ENCODE measurements at places on chromosomes 3 and 15.

- DNase-seq, result no peak
These were observed 36.2 kb downstream of the GLB1 start for GRCh38 chr3:33060609-33061337.

DNA sequence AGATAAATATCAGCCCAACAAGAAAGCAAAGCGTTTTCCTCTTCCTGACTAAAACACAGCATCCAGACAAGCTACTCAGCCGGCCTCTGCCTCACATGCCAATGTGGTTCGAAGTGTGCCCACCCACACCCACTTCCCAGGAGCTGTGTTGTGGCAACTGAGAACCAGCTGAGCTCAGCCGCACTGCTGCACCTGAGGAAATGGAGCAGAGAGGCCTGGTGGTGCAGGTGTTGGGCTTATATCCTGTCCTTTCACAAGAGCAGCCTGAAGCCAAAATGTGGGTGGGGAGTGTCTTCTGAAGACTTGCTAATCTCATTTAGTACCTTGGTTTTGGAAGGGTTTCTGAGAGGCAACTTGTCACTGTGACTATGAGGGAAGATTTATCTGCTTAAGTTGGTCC, 23.0 kb upstream of the RETNLB start:
- DNase-seq, result peak; percentile 67

GRCh38 chr15:69974321-69974720, 123.4 kb downstream of the TLE3 start:
- no peak for DNase-seq

GRCh38 chr15:65077981-65078352, 1.4 kb downstream of the KBTBD13 start:
- DNase-seq, result peak; percentile 63

DNA sequence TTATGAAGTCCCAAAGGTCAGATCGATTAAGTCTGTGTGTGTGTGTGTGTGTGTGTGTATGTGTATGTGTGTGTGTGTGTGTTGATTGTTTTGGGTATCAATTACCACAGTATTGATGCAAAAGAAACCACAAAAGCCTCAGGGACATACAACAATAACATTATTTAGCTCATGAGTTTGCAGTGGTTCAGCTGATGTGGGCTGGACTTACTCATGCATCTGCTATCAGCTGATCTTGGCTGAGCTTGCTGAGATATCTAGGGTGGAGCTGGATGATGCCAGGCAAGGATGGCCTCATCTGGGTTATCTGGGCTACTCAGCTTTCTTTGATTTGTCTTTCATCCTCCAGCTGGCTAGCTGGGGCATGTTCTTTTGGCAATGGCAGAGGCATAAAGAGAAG, 82.4 kb upstream of the PRR23C start:
- DNase-seq, result no peak

DNA sequence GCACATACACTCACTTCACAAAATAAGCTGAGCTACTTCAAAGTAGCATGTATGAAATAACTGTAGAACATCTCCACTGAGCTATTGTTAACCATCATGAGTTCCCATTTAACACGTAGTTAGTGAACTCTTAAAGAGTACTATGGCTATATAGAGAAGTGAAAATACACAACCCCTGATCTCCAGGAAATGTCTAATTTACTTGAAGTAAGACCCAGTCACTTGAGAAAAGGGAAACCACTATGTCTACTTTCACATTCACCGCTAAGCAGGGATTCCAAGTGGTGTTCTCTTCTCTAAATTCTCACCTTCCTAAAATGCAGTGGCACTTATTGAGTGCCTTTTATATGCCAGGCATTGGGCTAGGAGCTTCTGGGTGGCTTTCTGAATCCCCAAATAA, 35.0 kb upstream of the COLQ start:
- no peak for DNase-seq

DNA sequence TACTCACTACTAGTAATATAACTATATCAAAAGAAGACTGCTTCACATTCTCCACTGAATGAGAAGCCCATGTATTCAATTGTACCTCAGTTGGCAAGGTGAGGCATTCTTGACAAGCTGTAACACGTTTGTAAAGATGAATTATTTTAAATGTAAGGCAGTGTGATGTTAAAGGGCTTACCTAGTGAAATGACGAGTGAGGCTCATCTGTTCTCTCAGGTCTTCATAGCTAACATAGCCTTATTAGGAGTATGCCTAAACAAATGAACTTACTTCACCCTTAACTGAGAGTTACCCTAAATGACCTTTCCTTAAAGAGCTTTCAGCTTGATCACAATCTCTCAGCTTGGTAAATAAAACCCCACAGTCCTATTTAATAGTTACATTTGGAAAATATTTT, 127.3 kb downstream of the FEZF2 start:
- no peak for DNase-seq

DNA sequence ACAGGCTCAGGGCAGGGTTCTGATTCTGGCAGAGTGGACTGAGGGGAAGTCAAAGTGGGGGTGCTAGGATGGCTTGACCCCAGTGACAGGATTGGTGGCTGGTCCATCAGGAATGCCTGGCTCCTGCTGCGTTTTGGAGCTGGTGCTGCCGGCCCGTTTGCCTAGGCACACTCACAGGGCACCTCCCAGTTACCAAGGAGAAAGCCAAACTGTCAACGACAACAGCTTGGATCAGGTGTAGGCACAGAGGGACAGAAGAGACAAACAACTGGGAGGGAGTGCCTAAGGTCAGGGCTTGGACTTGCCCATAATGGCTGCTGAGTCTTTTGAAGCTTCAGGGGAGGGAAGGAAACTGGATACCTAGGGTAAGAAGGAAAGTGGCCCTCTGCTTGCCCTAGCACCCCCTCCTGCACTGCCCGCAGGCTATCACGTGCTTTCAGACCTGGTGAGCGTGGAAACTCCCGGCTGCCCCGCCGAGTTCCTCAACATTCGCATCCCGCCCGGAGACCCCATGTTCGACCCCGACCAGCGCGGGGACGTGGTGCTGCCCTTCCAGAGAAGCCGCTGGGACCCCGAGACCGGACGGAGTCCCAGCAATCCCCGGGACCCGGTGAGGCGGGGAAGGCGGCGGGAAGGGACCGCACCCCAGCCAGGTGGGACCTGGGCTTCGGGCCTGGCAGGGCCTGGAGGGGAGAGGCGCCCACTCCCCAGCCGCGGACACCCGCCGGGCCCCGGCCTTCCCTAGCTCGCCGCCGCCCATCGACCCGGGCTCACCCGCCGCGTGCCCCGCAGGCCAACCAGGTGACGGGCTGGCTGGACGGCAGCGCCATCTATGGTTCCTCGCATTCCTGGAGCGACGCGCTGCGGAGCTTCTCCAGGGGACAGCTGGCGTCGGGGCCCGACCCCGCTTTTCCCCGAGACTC, 5.1 kb downstream of the DUOX1 start:
- DNase-seq, result peak; percentile 50

DNA sequence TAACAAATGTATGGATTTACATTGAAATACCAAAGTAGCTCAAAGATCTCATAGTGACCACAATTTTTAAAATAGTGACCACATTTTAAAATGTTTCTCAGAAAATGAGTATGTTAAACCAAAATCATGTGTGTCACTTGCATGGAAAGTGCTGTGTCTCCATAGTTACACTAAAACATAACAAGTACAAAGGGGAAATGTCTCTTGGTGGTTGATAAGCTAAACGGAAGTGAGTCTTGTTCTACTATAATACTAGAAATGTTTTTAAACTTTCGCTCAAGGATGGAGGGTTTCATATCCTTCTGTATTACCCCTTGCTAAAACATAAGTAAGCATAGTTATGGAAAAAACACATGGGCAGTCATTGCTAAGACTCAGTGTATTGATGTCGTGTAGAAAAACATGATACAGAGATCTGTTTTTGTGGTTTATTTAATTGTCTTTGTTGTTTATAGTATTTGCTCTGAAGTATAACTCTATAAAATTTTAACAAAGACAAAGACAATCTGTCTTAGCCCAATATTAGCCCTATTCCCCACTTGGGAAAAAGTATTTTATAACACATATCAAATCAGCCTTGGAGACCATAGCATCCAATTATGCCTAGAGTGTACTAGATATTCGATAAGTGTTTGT, 27.0 kb upstream of the DENND4A start:
- DNase-seq, result no peak

- no peak for DNase-seq
These were observed 50.6 kb upstream of the MLF1 start for GRCh38 chr3:158520433-158520832.

- DNase-seq, result no peak
These were observed 65.2 kb downstream of the FNDC3B start for GRCh38 chr3:172104471-172105072.

DNA sequence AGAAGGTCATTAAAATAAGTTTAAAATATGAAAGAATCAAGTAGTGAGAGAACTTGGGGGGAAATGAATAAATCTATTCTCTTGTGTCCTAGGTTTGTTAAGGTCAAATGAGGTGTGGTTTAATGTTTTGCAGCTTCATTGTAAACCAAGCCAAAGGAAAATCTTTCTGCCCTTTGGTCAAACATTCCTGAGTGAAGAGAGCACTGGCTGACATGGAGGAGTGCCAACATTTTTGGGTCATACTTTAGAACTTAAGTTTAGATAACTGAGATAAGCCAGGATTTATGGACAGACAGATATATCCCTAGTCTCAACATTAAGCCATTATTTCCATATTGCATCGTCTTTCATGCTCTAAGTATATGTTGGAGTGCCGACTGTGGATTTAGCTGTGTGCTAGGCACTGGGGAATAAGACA, 66.4 kb downstream of the PTPRG start:
- no peak for DNase-seq

DNA sequence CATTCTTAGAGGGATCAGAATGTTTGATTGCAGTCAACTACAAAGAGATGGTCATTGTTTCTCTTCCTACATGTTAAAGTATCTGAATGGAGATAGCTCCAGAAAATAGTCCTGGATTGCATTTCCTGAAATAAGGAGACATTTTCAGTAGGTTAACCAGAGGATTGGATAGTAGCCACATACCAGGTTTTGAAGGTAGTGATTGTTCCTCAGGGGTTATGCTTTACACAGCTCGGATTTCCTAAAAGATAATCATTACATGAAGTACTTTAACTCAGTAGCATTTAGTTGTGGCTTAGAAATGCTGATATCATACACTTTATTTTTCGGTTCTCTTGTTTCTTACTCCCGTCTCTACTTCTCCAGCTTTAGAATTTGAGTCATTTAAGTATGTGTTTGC, 10.3 kb downstream of the DNAJB11 start:
- DNase-seq, result no peak

- DNase-seq, result no peak
These were observed 1229.1 kb downstream of the ROBO2 start for GRCh38 chr3:78268716-78269668.

- no peak for DNase-seq
These were observed 5.7 kb upstream of the FOXB1 start for GRCh38 chr15:59998305-59998949.

DNA sequence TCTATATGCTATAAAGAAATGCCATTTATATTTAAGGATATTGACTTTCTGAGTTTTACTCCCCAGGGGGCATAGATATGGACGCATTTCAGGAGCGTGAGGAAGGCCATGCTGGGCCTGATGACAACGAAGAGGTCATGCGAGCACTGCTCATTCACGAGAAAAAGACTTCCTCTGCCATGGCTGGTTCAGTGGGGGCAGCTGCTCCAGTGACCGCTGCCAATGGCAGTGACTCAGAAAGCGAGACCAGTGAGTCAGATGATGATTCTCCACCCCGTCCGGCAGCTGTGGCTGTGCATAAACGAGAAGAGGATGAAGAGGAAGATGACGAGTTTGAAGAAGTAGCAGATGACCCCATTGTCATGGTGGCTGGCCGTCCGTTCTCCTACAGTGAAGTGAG, 38.4 kb downstream of the GTF2E1 start:
- no peak for DNase-seq

DNA sequence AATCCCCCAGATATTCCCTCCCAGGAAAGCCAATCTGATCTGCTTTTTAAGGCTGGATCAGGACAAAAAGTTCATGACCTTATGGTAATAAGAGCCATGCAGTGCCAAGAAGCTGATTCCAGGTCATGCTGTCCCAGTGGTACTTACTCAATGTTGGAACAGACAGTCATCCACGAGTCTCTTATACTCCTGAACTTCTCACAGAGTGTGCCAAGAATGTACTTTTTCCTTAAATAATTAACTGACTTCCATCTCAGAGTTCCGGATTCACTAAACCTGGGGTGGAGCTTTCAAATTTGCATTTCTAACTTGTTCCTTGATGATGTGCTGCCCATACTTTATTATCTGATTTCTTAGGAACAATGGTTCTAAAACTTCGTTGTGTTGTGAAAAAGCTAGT, 3.4 kb upstream of the P3H2 start:
- DNase-seq, result no peak

- no peak for DNase-seq
These were observed 98.9 kb downstream of the MEIS2 start for GRCh38 chr15:37001417-37001816.

DNA sequence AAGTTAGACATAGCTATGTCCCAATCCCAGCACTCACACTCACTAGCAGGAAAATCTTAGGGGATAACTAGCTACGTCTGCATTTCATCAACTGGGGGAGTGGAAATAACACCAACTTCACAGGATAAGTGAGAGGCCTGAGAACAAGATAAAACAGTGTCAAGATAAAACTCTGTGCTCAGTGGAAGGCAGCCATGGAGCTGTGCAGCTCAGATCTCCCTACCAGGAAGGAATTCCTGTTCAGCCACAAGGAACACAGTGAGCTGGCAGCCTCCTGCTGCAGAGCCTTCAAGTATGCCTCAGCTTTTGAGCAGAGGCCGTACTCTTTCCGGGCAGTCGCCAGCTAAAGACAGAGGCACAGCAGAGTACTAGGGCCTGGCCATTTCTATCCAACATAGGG, 115.8 kb upstream of the TOPAZ1 start:
- DNase-seq, result no peak

GRCh38 chr15:92020207-92020606, 166.7 kb downstream of the SLCO3A1 start:
- DNase-seq, result no peak

DNA sequence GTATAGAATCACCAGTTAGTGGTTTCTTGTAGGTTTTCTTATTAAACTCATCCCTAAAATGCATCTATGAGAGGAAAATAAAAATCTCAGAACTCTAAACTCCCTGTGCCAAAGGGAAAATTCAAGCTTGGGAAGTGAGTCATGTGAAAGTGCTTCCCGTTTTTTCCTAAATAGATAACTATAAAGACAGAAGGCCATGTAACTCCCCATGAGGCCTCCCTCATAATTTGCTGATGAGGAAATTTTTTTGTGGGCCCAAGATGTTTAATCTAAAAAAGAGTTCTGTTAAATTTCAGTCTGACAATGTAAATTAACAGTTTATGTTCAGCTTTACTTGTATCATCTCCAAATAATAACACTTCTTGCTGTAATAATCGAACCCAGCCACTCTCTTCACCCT, 1273.9 kb downstream of the OTOL1 start:
- DNase-seq, result no peak

GRCh38 chr3:167662919-167663400, 9.2 kb upstream of the WDR49 start:
- no peak for DNase-seq

Measured in CD8-positive, alpha-beta T cell (primary cell).